Stimulated activated CD8-positive, alpha-beta memory T cell treated with anti-CD3 and anti-CD28 coated beads, Interleukin-7, amount 100 ng/mL, for 4 hours (primary cell): ENCODE measurements at places on chromosomes 6 and 20.

GRCh38 chr20:20992686-20993360 lies 113.3 kb downstream of the LINC00237 start:
- no peak for DNase-seq

DNA sequence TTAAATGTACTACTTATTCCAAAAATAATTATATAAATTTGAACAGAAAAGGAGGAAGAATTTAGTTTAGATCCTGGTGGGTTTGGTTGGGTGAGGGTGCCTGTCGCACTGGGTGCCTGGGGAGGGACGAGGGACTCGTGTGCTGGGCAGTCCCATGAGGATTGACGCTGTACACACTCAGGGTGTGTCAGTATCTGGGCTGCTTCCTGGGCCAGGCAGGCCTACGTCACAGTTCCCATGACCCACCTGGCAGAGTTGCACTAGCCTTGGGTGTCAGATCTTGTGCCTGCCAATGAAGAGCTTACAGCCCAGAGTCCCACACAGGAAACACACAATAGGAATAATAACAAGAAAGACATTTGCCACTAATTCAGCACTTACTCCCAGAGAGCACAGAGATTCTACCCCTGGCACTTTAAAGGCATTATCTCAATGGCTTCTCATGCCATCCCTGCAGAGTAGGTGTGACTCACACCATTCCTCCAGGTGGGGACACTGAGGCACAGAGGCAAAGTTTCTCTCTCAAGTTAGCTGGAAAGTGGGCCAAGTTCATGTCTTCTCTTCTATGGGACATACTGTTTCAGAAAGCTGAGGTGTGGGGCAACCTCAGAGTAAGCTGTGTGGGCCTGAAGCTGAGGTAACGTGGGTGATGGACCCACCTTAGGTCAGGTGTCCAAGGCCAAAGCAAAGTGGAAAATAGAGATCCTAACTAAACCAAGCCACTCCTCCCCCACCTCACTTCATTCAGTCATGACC lies 1.3 kb upstream of the SDCBP2 start:
- no peak for DNase-seq

DNA sequence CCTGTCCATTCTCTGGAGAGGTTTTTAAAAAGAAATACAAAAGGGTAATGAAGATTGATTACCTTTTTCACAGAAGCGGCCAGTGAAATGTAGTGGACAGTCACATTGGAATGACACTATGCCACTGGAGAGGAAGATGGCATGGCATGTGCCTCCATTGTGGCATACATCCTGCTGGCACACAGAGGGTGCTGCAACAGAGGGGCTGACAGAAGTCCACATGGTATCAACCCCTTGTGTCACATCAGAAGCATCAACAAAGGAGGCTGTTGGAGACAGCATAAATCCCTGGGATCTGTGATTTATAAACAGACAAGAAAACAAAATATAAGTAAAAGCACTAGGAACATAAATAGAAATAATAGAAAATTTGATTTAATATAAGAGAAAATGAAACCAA lies 594.9 kb downstream of the PHF3 start:
- DNase-seq, result no peak

- DNase-seq, result no peak
Observed at GRCh38 chr6:121748850-121749249, 313.4 kb downstream of the GJA1 start.

GRCh38 chr6:87789198-87789899 lies 87.3 kb upstream of the AKIRIN2 start:
- no peak for DNase-seq

DNA sequence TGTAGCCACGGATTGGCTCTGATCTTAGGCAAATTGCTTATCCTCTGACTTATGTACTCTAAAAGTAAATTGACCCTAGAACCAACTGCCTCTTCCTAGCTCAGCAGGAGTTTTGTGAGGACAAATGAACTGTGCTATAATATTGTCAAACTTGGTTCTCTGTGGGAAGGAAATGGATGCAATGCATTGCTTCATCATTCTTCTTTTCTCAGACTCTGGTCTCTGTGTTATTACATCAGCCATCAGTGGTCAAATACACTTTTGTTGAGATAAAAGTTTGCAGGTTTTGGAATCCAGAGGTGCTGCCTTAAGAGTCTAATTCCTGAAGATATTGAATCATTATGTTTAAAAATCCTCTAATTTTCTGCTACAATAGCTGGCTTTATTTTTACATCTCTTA lies 64.9 kb downstream of the SLC24A3 start:
- no peak for DNase-seq

- no peak for DNase-seq
Observed at GRCh38 chr6:167124753-167125152, 1.9 kb downstream of the CCR6 start.

- no peak for DNase-seq
Observed at GRCh38 chr20:10504994-10505730, 70.1 kb downstream of the SLX4IP start.

DNA sequence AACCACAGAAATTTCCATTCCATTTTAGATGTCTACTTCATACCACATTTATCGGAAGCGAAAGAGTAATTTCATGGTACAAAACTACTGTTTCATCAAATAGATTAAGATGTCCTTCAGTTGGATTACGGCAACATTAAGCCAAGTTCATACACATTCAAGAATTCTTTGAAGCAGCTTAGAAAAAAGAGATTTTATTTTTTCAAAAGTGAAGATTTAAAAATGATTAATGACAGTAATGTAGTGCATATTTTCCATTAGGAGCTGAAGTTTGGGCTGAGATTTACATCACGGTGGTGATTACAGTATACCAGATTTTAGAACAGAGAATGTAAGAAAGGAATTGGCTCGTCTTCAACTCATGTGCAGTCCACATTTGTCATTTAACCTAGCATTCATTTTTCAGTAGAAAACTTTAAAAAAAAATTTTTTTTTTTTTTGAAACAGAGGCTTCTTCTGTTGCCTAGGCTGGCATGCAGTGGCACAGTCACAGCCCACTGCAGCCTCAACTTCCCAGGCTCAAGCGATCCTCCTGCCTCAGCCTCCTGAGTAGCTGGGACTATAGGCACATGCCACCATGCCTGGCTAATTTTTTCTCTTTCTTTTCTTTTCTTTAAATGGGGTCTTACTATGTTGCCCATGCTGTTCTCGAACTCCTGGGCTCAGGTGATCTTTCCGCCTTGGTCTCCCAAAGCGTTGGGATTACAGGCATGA lies 1.9 kb downstream of the SYNJ2 start:
- DNase-seq, result no peak

DNA sequence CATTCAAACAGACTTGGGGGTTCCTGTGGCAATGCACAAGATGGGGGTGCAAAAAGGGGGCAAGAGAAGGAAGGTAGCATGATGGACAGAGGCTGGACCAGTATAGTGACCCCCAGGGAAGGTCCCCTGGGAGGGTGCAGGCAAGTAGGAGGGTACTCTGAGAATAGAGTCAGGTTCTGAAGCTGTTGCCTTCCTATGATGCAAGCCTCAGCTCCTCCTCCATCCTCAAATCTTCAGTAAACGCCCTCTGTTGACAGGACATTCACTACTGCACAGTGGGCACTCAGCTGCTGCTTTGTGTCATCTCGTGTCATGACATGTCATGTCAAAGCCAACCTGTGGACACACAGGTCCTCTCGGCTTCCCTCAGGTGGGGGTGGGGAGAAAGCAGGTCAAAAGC lies 5.8 kb upstream of the SDCBP2 start:
- no peak for DNase-seq

DNA sequence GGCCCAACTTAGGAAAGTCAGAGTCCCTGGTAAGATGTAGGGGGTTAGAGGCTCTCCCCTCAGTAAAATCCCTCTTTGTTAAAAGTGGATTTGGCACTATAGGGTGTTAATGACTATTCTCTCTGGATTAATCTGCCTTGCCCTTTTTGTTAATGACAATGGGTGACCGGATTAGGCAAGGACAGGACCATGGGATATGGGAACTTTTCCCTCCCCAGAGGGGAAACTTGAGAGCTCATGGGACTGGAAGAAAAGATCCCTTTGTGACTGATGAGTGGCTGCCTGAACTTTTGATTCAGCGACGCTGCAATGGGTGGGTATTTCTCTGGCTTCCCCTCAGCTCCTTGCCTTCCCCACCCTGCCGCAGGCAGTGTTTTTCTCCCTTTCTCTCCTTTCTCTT lies 12.2 kb upstream of the TAAR9 start:
- no peak for DNase-seq

DNA sequence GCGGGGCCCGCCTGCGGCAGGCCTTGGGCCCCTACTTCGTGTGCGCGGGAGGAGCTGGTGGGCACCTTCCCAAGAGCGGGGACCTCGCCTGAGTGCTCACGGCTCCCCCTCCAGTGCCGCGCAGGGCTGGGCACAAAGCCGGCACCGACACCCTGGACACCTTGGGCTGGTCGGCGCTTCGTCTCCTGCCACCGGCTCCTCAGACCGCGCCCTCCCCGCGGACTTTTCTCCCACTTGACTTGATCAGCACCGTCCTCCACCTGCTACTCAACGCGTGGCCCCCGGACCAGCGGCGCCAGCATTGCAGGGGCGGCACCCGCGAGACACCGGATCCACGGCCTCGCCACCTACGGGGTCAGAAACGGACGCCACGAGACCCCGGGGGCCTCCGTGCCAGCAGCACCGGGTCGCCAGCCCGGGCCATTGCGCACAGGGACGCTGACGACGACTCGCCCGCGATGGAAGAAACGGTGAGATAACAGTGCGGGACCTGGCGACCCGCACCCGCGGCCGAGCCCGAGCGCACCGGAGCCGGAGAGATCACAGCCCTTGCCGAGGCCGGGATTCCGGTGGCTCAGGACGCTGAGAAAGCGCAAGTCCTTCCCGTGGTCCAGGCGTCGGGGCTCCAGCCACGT lies 154.2 kb downstream of the DLL1 start:
- DNase-seq, result no peak

DNA sequence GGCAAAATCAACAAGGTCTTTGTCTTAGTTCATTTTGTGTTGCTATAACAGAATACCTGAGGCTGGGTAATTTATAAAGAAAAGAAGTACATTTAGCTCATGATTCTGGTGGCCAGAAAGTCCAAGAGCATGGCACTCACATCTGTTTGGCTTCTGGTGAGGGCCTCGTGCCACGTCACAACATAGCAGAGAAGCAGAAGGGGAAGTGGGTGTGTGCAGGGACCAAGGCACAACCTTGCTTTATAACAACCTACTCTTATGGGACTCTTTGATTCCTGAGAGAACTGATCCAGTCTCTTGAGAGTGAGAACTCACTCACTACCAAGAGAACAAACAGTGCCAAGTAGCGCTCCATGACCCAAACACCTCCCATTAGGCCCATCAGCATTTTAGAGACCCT lies 25.4 kb downstream of the GABRR2 start:
- no peak for DNase-seq

GRCh38 chr6:113457198-113457597 lies 399.9 kb upstream of the MARCKS start:
- no peak for DNase-seq

GRCh38 chr20:2519115-2519809 lies 10.5 kb upstream of the ZNF343 start:
- no peak for DNase-seq

GRCh38 chr6:19446570-19446969 lies 390.6 kb upstream of the ID4 start:
- no peak for DNase-seq

GRCh38 chr6:157682856-157683481 lies 140.1 kb upstream of the SNX9 start:
- no peak for DNase-seq

- DNase-seq, result no peak
Observed at GRCh38 chr6:131954775-131955107, 3.6 kb upstream of the CCN2 start.

DNA sequence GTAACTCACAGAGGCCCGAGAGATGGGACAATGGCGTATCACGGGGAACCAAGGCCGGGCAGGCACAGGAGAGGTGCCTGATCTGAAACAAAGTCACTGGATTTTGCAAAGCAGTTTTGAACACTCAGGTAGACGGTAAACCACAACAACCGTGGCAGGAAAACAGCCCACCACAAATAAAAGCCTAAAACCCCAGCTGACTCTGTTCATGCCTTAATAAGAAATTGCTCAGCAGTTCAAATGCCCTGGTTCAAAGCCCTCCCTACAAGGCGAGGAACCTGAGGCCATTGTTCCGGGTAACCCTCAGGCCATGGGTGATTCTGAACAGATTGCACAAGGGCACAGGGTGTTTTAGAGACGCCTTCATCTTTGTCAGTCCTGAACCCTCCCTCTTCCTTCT lies 114.2 kb downstream of the MAP3K7 start:
- no peak for DNase-seq

- DNase-seq, result no peak
Observed at GRCh38 chr20:49215232-49215631, 4.0 kb upstream of the DDX27 start.
